ENCODE measurements at places on chromosomes 2 and 18. TPM values are rescaled to one million over a fixed set of nuclear protein-coding genes. Genes with fewer than 3 reads are reported as not detected.

GRCh38 chr2:38386377-38386776, 9.3 kb upstream of the ATL2 start:
- H3K4me1 ChIP-seq: no peaks in the 10 kb centered on the region
- no peak overlapping the region for H3K27ac ChIP-seq
- no peaks in the 10 kb centered on the region for H3K36me3 ChIP-seq
- no peak overlapping the region for H3K4me3 ChIP-seq
- H3K27me3 ChIP-seq: no peaks in the 10 kb centered on the region
- DNase-seq: no peak

GRCh38 chr18:62523255-62523588, 397 bp downstream of the ZCCHC2 start:
- peak overlapping the region; percentile 90 for H3K4me3 ChIP-seq
- DNase-seq: no peak
- peak overlapping the region; percentile 93 for H3K27ac ChIP-seq
- H3K4me1 ChIP-seq: peaks cover 10% of the 10 kb centered on the region
- no peaks in the 10 kb centered on the region for H3K27me3 ChIP-seq

DNA sequence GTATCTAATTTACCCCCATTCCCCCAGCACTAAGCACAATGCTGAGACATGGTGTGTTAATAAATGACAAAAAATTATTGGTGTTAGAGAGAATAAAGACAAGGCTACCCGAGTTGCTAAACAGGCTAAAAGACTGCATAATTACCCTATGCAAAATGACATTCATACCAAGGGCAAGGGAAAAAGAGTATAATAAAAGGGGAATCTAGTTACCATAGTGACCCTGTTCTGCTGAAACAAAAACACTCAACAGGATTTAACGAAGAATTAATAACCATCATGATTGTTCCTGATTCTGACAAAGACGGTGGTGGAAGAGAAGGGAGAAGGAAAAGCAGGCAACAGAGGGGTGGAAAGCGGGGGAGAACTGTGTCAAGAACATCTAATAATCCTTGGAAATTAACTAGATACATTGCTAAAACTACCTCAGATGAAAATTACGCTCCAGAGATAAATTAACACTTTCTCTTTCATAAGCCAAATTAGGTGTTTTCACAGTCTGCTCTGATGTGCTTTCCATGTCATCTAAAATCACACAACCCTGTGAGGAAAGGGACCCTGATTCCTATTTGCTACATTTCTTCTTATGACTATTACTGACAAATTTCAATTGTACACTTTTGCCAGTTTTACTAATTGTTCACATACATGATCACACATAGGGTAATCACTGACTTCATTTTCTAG, 25.5 kb downstream of the TTR start:
- no peak overlapping the region for H3K4me3 ChIP-seq
- no peak for DNase-seq
- H3K27ac ChIP-seq: no peak overlapping the region
- no peaks in the 10 kb centered on the region for H3K27me3 ChIP-seq
- H3K4me1 ChIP-seq: peaks cover under 1% of the 10 kb centered on the region

DNA sequence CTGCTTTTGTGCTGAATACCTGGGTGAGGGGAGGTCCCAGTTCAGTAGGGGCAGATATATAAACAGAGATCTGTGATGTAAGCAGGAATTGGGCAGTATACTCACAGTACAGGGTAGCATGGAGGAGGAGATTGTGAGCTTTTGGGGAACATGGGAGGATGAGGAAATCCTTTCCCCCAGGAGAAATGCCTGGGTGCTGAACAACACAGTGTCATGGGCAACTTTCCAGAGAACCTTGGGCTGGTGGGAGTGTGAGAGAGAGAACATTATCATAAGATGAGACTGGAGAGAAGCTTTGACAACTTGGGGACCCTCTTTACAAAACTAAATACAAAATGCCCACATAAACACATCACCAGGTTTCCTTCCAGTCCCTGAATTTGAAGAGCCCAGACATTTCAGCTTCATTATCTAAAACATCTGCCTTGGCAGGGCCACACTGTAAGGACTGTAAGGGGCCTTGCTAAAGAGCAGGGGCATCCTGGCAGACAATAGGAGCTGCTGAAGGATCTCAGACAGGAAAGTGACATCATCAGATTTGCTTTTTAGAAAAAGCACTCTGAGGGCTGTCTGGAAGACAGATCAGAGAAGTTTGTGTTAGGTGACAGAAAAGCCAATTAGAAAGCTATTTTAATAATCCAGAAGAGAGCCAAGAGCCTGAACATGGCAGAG, 303.1 kb upstream of the FBXO11 start:
- DNase-seq: no peak
- H3K4me3 ChIP-seq: no peak overlapping the region
- peaks cover 3% of the 10 kb centered on the region for H3K4me1 ChIP-seq
- H3K27ac ChIP-seq: peak overlapping the region; percentile 68
- H3K27me3 ChIP-seq: no peaks in the 10 kb centered on the region
- H3K36me3 ChIP-seq: no peaks in the 10 kb centered on the region

DNA sequence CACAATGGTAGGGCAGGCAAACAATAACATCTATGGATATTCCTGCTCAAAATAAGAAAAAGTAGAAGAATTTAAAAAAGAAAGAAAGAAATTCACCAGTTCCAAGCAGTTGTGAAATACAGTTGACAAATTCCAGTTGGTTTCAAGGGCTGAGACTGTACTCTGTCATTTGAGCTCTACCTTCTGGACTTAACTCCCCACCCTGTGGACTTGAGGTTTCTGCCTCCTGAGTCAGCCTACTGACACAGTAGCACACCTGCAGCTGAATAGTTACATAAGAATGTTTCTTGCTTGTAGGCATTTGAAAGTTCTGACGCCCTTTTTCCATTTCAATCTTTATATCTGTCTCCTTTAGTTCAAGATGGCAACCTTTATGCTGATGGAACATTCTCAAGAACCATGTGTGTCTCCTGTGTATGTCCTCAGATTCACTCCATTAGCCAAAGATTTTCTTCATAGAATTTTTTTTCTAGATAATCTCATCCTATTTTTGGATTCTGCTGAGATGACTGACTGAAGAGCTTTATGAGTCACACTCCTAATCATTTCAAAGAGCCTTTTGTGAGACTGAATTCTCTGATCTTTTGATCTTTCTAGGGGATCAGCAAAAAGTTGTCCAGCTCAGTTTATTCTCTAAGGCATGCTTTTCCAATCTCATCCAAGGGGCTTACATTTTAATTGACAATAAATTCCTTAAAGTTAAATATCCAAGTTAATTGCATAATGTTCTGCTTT, 19.1 kb downstream of the NETO1 start:
- no peaks in the 10 kb centered on the region for H3K27me3 ChIP-seq
- H3K27ac ChIP-seq: no peak overlapping the region
- no peaks in the 10 kb centered on the region for H3K4me1 ChIP-seq
- DNase-seq: no peak

SLC9A4 gene
- polyA plus RNA-seq: 0.11 TPM

GRCh38 chr2:20526160-20526559, 79.3 kb downstream of the RHOB start:
- no peaks in the 10 kb centered on the region for H3K36me3 ChIP-seq
- H3K27me3 ChIP-seq: no peaks in the 10 kb centered on the region
- peak overlapping the region; percentile 84 for H3K27ac ChIP-seq
- DNase-seq: no peak

SLC30A3 gene
- 0.68 TPM for polyA plus RNA-seq

DNA sequence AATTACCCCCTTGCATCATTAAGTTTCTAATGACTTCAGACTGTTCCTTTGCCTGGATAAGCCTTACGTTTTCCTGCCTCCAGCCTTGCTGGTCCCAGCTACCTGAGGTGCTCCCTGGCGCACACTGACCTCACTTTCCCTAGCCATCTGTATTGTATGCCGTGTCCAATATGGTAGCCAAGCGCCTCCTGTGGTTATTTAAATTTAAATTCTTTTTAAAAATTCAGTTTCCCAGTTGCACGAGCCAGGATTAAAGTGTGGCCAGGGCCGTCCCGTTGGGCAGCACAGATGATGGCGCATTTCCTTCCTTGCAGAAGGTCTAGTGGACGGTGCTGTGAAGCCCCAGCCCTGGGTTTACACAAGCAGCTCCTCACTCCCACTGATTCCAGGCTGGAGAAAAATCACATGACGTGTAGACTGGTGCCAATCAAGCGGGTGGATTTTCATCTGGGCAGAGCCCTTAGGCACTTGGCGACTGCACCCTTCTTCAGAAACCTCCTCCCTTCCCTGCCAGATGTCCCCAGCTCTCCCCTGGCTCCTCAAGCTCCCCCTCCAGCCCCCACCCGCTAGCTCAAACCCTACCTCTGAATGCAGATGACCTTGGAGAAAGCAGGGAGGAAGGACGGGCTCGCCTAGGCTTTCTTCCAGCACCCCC, 33.9 kb downstream of the ACKR3 start:
- no peak overlapping the region for H3K27ac ChIP-seq
- H3K4me3 ChIP-seq: no peak overlapping the region
- peaks cover 14% of the 10 kb centered on the region for H3K27me3 ChIP-seq
- DNase-seq: no peak

GRCh38 chr2:100796499-100797100, 23.3 kb upstream of the NPAS2 start:
- H3K4me1 ChIP-seq: 0 out of 2 replicates have a peak, but pooled peaks cover 4% of the 10 kb centered on the region
- no peaks in the 10 kb centered on the region for H3K27me3 ChIP-seq
- no peaks in the 10 kb centered on the region for H3K36me3 ChIP-seq
- no peak overlapping the region for H3K27ac ChIP-seq
- H3K4me3 ChIP-seq: no peak overlapping the region
- no peak for DNase-seq

DNA sequence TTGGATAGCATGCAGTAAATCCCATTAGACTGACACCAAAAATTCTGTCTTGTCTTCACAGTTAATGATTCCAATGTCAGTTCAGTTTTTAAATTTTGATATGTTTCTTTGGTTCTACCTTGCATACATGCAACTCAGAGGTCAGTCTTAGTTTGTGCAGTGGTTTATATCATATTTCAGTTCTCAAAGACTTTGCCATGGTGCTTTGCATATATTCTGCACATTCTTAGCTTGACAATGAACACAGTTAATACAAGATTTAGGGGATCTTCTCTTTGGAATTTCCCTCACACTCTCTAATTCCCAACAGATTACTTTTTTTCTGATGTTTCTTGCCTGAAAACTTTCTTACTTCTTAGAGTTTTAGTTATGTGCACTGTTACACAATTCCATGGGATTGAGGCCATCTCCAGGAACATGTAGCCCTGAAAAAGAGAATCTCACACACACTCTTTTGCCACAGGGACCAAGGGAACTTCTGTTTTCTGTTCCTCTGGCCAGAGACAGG, 17.3 kb downstream of the NOL4 start:
- no peaks in the 10 kb centered on the region for H3K36me3 ChIP-seq
- H3K27me3 ChIP-seq: no peaks in the 10 kb centered on the region
- H3K27ac ChIP-seq: no peak overlapping the region
- no peaks in the 10 kb centered on the region for H3K4me1 ChIP-seq
- no peak overlapping the region for H3K4me3 ChIP-seq

- H3K4me3 ChIP-seq: no peak overlapping the region
- no peak for DNase-seq
- no peaks in the 10 kb centered on the region for H3K4me1 ChIP-seq
- H3K27me3 ChIP-seq: peaks cover 19% of the 10 kb centered on the region
Measured at GRCh38 chr2:100623033-100623715, 60.4 kb downstream of the PDCL3 start.

GRCh38 chr18:48940854-48941611, 9.7 kb downstream of the SMAD7 start:
- peak overlapping the region; percentile 59 for H3K4me3 ChIP-seq
- peak overlapping the region; percentile 97 for H3K27ac ChIP-seq
- peaks cover 35% of the 10 kb centered on the region for H3K36me3 ChIP-seq
- peak; percentile 86 for DNase-seq
- peaks cover 84% of the 10 kb centered on the region for H3K4me1 ChIP-seq

EFEMP1 gene
- 1,290 TPM for polyA plus RNA-seq

- H3K27me3 ChIP-seq: no peaks in the 10 kb centered on the region
- no peak overlapping the region for H3K4me3 ChIP-seq
- no peak overlapping the region for H3K27ac ChIP-seq
- no peaks in the 10 kb centered on the region for H3K36me3 ChIP-seq
- DNase-seq: no peak
Measured at GRCh38 chr2:137202318-137202717, 437.0 kb downstream of the THSD7B start.

DNA sequence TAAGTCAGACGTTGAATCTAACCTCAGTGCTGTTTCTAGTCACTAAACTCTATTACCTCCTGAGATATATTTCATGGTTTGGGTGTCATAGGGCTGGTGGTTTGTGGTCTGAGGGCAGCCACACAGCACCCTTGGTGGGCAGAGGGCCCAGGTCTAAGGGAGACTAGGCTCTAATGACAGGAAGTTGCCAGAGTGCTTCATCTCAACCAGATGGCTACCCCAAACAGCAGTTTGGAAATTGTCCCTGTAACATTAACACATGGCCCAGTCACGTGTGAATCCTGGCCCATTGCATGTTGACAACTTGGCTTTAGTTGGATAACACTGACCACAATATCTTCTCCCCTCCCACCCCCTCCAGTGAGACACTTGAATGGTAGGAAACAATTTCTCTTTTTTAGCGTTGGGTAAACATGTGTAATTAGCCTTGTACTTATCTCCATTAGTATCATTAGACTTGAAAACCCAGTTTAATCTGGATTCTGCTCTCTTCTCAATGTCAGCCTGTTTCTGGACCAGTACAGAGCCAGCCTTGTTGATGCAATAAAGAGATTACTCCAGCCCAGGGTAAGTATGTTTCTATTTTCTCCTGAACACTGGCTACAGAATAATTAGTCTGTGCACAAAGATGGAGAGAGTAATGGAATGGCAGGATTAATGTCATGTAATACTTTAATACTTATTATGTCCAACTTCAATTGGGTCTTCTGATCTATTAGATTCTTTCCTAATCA, 187.8 kb upstream of the SIX3 start:
- no peaks in the 10 kb centered on the region for H3K27me3 ChIP-seq
- H3K27ac ChIP-seq: no peak overlapping the region
- no peaks in the 10 kb centered on the region for H3K36me3 ChIP-seq
- H3K4me1 ChIP-seq: no peaks in the 10 kb centered on the region
- no peak overlapping the region for H3K4me3 ChIP-seq

- peaks cover 31% of the 10 kb centered on the region for H3K4me1 ChIP-seq
- peak; percentile 56 for DNase-seq
- no peak overlapping the region for H3K27ac ChIP-seq
Measured at GRCh38 chr18:37487400-37487867, 78.2 kb downstream of the CELF4 start.

GPBAR1 gene
- polyA plus RNA-seq: 0.08 TPM

GRCh38 chr2:235946590-235946989, 221.6 kb downstream of the GBX2 start:
- no peaks in the 10 kb centered on the region for H3K36me3 ChIP-seq
- no peak overlapping the region for H3K4me3 ChIP-seq
- no peak for DNase-seq
- H3K27me3 ChIP-seq: no peaks in the 10 kb centered on the region
- H3K4me1 ChIP-seq: peaks cover 2% of the 10 kb centered on the region

DNA sequence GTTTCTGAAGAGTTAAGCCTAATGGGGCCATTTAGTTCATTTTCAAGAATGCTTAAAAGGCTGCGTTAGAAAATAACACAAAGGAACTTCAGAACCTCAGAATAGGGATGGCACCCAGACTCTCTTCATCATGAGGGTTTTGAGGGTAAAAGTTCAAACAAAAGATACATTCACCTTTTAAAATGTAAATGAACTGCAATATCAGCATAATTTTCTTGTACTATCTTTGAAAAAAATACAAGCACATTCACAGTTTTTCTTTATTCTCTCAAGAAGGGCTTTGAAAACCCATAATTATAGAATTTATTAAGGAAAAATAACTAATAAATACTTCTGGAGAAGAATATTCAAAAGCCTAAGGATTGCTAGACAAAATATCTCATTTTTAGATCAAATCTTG, 791.0 kb downstream of the DCC start:
- H3K4me1 ChIP-seq: no peaks in the 10 kb centered on the region
- H3K4me3 ChIP-seq: no peak overlapping the region
- no peak overlapping the region for H3K27ac ChIP-seq
- no peaks in the 10 kb centered on the region for H3K27me3 ChIP-seq

Data from SK-N-SH (cell line).